ENCODE measurements at places on chromosomes 12 and 14.
A peak's percentile ranks its signal among the peaks of the same experiment; 100 is the strongest.

- no peak for DNase-seq
Observed at GRCh38 chr12:69821456-69822159, 3.4 kb upstream of the MYRFL start.

GRCh38 chr12:112824166-112824565, 32.6 kb downstream of the RPH3A start:
- DNase-seq: no peak

DNA sequence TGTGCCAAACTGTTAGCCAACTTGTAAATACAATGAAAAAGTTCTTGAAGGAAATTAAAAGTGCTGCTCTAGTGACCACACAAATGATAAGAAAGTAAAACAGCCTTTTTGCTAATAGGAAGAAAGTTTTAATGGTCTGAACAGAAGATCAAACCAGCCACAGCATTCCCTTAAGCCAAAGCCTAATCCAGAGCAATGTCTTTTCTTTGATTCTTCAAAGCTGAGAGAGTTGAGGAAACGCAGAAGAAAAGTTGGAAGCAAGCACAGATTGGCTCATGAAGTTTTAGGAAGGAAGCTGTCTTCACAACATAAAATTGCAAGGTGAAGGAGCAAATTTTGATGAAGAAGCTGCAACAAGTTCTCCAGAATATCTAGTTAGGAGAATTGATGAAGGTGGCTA, 213.8 kb downstream of the ATXN7L3B start:
- DNase-seq: no peak

DNA sequence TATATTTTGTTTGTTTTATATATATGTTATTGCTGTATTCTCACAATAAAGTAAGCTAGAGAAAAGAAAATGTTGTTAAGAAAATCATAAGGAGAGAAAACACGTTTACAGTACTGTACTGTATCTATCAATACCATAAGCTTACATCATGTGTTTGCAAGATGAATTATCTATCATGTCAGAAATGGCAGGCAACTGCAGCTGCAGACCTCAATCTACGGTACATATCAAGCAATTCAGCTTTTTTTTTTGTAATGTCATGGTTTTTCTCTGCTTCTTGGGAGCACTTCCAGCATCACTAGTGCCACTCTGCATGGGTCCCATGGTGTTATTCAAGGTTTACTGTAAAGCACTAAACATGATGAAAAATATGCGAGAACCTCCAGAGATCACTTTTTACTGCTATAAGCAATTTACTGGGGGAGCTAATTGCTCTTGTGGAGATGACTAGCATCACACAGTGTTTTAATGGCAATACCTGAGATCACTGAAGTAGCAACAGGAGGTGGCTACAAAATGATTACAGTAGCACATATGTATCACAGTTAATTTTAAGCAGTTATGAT, 9.0 kb upstream of the KRT2 start:
- no peak for DNase-seq

DNA sequence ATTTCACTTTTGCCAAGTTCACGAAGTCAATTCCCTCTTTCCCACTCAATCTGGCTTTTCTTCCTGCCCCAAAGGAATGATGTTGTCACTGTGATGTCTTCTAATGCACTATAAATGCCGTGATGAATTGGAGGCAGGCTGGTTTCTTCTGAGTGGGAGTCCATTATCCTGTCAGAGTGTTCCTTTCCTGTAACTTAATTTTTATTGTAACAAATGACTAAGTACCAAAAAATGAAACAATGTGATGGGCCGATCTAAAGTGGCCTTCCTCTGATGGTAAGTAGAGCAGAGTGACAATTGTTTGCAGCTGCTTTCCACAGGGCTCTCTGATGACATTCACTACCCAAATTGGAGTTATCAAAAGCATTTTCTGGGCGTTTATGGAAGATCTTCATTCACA, 22.2 kb downstream of the TMEM30B start:
- DNase-seq: no peak

- no peak for DNase-seq
Observed at GRCh38 chr12:54129028-54129903, 59.5 kb downstream of the SMUG1 start.

GRCh38 chr14:21069388-21070082, 569 bp upstream of the ARHGEF40 start:
- DNase-seq: peak; percentile 78

- DNase-seq: no peak
Observed at GRCh38 chr12:22916815-22917214, 291.8 kb downstream of the ETNK1 start.

GRCh38 chr12:108205864-108206263, 76.8 kb downstream of the WSCD2 start:
- no peak for DNase-seq

GRCh38 chr12:42588524-42589464, 752 bp downstream of the PRICKLE1 start:
- peak; percentile 18 for DNase-seq

GRCh38 chr12:121326996-121327674, 25.1 kb downstream of the ANAPC5 start:
- DNase-seq: peak; percentile 32

DNA sequence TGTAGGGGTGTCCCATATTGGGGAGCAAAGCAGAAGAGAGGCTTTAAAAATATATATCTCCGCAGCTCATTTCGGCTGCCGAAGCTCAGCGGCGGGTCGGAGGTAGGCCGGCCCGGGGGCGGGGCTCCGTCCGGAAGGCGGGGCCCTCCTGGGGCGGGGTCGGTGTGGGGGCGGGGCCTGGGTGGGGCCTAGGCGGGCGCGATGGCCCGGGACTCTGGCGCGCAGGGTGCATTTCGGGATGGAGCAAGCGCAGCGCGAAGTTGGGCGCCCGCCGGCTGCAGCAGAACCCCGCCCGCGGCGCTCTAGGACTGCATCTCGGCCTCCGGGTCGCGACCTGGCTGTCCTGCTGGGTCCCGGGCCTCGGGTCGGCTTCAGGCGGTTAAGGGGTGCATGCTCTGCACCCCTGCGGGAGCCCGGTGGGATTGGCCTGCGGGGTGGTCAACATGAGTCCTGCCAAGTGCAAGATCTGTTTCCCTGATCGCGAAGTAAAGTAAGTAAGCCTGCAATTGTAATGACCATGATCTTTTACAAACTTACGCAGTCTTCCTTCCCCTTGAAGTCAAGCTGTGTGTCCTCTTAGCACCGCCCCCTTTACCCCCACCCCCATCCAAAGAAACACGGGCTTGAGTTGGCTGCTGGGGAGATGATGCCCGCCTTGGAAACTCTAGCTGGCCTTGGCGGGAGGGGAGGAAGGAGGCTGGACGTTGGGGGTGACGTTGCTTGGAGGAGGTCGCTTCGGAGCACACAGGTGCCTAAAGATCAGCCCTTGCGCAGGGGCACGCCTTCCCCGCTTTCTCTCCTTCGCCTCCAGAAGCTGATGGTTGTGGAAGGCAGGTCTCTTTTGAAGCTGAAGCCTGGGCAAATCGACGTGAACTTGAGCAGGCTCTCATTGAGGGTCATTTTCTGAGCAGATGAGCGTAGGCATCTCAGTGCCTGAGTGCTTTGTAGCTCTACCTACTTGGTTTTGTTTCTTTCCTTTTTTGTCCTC, 38.4 kb downstream of the ACACB start:
- peak; percentile 87 for DNase-seq

- no peak for DNase-seq
Observed at GRCh38 chr14:82830596-82830995, 1296.9 kb upstream of the SEL1L start.

DNA sequence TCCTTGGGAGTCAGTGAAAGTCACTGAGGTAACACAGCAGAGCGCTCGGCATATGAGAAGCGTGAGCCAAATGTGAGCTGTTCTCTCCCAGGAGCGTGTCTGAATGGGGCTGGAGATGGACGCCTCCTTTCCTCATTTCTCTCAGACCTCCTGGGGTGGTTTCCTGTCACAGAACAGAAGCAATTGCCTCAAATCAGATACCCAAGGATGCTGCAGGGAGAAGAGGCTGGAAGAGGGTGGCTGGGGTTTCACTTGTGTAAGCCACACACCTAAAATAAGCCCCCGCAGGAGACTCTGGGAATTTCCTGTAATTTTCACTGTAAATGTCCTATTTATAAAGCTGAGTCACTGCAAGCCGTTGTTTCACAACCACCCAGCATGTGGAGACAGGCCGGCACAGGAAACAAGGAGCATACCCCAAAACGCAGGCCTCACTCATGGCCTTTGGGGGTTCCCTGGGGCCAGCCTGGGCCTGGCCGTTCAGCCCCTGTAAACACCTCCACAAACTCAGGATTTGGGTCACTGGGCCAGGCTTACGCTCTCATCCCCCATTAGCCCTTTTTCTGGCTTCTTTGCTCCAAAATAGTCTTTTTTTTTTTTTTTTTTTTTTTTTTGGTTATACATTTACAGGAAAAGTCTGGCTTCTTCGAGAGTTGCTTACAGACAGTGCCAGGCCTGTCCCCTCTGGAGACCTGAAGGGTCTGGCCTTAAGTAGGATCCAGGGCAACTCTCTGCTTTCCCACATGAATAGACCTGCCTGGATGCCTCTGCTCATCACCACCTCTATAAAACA, 55.3 kb downstream of the VCPKMT start:
- no peak for DNase-seq

- no peak for DNase-seq
Observed at GRCh38 chr14:57889245-57889644, 23.4 kb upstream of the SLC35F4 start.

DNA sequence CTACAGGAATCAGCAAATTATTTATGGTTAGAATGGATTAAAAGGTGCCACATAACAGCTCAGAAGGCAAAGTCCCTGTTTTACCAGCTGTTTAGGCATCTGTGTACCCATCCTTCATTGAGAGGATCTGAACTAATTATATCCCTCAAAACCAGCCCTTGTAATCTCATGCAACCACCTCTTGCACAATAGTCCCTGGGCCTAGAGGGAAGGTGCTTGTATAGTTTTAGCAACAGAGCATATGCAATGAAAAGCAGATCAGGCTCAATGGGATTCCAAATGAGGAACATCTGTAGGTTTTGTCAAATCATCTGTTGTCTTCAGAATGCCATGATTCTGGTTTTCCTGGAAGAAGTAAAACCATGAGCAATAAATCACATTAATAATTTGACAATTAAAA, 26.0 kb upstream of the GLIPR1L2 start:
- no peak for DNase-seq

DNA sequence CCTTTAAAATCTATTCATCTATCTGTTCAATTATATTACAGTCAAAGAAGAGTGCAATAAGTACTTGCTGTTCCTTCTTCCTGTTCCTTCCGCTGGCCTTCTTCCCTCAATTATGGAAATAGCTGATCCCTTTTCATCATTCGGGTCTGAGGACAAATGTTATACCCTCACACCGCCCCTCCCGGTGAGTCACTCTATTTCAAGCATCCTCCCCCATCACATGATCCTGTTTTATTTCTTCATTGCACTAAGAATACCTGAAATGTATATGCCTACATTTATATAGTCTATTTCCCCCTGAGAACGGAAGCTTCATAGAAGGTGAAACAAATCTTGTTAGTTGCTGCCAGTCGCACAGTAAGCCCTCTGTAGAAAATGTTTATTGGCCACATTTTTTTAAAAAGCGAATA, 2.5 kb downstream of the SLC38A1 start:
- peak; percentile 25 for DNase-seq

- DNase-seq: no peak
Observed at GRCh38 chr14:57797160-57797559, 68.7 kb downstream of the SLC35F4 start.

DNA sequence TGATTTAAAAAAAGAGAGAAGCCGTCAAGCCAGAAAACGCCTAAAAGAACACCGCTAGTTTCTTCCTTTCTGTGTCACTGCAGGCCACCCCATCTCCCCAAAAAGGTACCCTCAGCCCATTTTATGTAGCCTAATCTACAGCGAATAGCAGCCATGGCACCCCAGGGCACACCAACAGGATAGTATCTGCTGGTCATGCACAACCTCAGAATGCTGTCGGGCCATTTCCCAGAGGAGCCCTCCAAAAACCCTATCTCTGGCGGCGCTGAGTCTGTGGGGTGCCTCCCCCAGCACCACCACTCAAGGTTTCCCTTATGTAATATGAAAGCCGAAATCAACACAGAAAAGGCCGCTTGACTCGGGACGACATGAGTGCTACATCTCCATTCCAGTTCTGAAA, 98.9 kb downstream of the BCL11B start:
- DNase-seq: no peak
